ENCODE measurements at places on chromosomes 5 and 9. TPM values are rescaled to one million over a fixed set of nuclear protein-coding genes. Genes with fewer than 3 reads are reported as not detected.

GRCh38 chr9:111945216-111945615 lies 48.6 kb downstream of the UGCG start:
- H3K27me3 ChIP-seq, result no peaks in the 10 kb centered on the region
- H3K4me3 ChIP-seq, result no peak overlapping the region

DNA sequence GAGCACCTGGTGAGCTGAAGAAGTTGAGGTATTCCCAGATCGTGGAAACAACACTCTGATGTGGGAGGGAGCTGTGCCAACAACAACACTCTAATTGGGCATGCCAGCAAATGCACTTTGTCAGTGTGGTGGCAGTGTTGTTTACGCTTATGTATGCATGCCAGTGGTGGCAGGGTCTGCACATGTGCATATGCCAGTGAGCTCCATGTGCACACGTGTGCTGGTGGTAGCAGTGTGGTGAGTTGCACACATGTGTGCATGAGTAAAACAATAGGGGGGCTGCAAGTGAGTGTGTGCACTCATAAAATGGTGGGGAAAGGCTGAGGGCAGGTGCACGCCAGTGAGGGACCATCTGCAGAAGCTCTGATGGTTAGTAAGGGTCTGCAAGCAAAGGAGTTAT lies 134.2 kb downstream of the DMRTA1 start:
- DNase-seq, result no peak
- H3K27me3 ChIP-seq, result no peaks in the 10 kb centered on the region
- H3K27ac ChIP-seq, result no peak overlapping the region

GRCh38 chr5:169808118-169808581 lies 171.1 kb downstream of the DOCK2 start:
- no peak for DNase-seq
- H3K4me3 ChIP-seq, result no peak overlapping the region
- H3K36me3 ChIP-seq, result no peaks in the 10 kb centered on the region
- H3K27me3 ChIP-seq, result peaks cover 2% of the 10 kb centered on the region

Gene SPINK7
- polyA plus RNA-seq, result 0.77 TPM

- no peak for DNase-seq
- H3K4me1 ChIP-seq, result no peaks in the 10 kb centered on the region
- no peak overlapping the region for H3K27ac ChIP-seq
- H3K27me3 ChIP-seq, result no peaks in the 10 kb centered on the region
- no peaks in the 10 kb centered on the region for H3K36me3 ChIP-seq
- no peak overlapping the region for H3K4me3 ChIP-seq
Measured at GRCh38 chr5:107619781-107620180, 51.0 kb downstream of the EFNA5 start.

DNA sequence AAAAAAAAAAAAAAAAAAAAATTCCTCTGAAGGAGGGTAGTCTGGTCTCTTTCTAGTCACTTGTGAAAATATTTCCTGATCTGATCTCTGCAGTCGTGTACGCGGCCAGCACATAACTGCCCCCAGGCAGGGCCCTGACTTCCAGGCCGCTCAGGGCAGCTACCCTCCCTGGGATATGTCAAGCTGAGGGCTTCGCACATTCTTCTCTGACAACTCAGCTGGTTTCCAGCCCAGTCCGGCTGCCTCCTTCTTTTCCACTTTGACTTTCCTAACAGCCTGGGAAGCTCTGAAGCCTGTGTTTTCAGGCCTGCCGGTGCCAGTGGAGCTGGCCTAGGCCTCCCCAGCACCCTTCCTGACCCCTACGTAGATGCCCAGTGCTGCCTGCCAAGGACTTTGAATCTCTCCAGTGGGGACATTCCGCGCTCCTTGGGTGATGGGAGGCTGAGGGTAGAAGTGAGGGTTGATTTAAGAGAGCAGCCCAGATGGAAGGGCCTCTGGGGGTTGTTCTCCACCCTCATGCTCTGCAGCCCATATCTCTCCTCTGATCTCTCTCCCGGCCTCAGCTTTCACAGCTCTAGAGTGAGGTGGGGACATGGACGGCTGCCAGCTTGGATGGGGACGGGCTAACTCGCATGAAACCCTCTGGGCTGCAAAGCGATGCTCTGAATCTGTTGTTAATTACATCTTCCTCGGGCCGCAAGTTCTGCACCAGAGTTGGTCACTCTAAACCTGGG lies 20.7 kb downstream of the COL5A1 start:
- peaks cover 21% of the 10 kb centered on the region for H3K4me1 ChIP-seq
- DNase-seq, result no peak
- H3K27me3 ChIP-seq, result no peaks in the 10 kb centered on the region

Gene PHF24
- polyA plus RNA-seq, result 46.0 TPM

GRCh38 chr9:99634186-99634585 lies 187.5 kb upstream of the NR4A3 start:
- H3K4me3 ChIP-seq, result no peak overlapping the region
- H3K27ac ChIP-seq, result no peak overlapping the region
- no peaks in the 10 kb centered on the region for H3K27me3 ChIP-seq
- no peaks in the 10 kb centered on the region for H3K4me1 ChIP-seq

- no peak for DNase-seq
- H3K27ac ChIP-seq, result no peak overlapping the region
- H3K27me3 ChIP-seq, result no peaks in the 10 kb centered on the region
- no peaks in the 10 kb centered on the region for H3K4me1 ChIP-seq
- H3K36me3 ChIP-seq, result no peaks in the 10 kb centered on the region
Measured at GRCh38 chr5:180977852-180978251, 10.8 kb upstream of the BTNL3 start.

GRCh38 chr9:76913467-76913866 lies 7.6 kb upstream of the PRUNE2 start:
- no peak for DNase-seq
- H3K4me3 ChIP-seq, result no peak overlapping the region
- H3K27ac ChIP-seq, result no peak overlapping the region
- no peaks in the 10 kb centered on the region for H3K36me3 ChIP-seq
- H3K4me1 ChIP-seq, result no peaks in the 10 kb centered on the region

- peaks cover 18% of the 10 kb centered on the region for H3K4me1 ChIP-seq
- H3K4me3 ChIP-seq, result no peak overlapping the region
- no peaks in the 10 kb centered on the region for H3K36me3 ChIP-seq
- H3K27ac ChIP-seq, result no peak overlapping the region
- DNase-seq, result no peak
Measured at GRCh38 chr5:122073864-122074263, 4.2 kb downstream of the LOX start.

- H3K4me3 ChIP-seq, result no peak overlapping the region
- peak; percentile 27 for DNase-seq
- H3K4me1 ChIP-seq, result peaks cover 16% of the 10 kb centered on the region
- no peaks in the 10 kb centered on the region for H3K27me3 ChIP-seq
- H3K27ac ChIP-seq, result no peak overlapping the region
- no peaks in the 10 kb centered on the region for H3K36me3 ChIP-seq
Measured at GRCh38 chr9:2023042-2023441, 7.9 kb downstream of the SMARCA2 start.

- no peaks in the 10 kb centered on the region for H3K27me3 ChIP-seq
- DNase-seq, result no peak
- H3K4me1 ChIP-seq, result peaks cover 75% of the 10 kb centered on the region
- H3K27ac ChIP-seq, result no peak overlapping the region
- H3K36me3 ChIP-seq, result peaks cover 37% of the 10 kb centered on the region
Measured at GRCh38 chr9:130191068-130191748, 19.0 kb downstream of the NCS1 start.

DNA sequence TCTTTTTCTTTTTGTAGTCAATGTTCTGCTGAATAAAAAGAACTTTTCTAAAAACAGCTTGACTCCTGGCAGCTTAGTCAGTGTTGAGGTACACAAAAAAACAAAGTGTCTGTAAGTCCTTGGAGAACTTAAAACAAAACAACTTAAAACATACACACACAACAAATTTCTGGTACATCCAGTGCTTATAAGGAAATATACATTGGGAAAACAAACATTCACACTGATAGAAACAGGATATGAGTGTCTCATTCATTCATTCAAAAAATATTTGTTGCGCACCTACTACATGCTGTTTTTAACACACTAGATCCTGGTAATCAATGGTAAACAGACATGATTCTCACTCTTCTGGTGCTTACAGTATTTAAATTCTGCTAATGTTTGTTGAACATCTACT lies 27.4 kb upstream of the MEGF9 start:
- H3K36me3 ChIP-seq, result no peaks in the 10 kb centered on the region
- H3K27me3 ChIP-seq, result no peaks in the 10 kb centered on the region
- no peak overlapping the region for H3K27ac ChIP-seq

Gene RMRP
- not detected for polyA plus RNA-seq

- peaks cover 6% of the 10 kb centered on the region for H3K4me1 ChIP-seq
- no peak for DNase-seq
- H3K27ac ChIP-seq, result no peak overlapping the region
- H3K36me3 ChIP-seq, result no peaks in the 10 kb centered on the region
- no peaks in the 10 kb centered on the region for H3K27me3 ChIP-seq
- H3K4me3 ChIP-seq, result no peak overlapping the region
Measured at GRCh38 chr9:125992557-125992956, 245.4 kb downstream of the PBX3 start.

GRCh38 chr5:91591076-91591475 lies 208.0 kb upstream of the ARRDC3 start:
- H3K4me3 ChIP-seq, result no peak overlapping the region
- no peak for DNase-seq
- H3K27ac ChIP-seq, result no peak overlapping the region
- H3K27me3 ChIP-seq, result no peaks in the 10 kb centered on the region

DNA sequence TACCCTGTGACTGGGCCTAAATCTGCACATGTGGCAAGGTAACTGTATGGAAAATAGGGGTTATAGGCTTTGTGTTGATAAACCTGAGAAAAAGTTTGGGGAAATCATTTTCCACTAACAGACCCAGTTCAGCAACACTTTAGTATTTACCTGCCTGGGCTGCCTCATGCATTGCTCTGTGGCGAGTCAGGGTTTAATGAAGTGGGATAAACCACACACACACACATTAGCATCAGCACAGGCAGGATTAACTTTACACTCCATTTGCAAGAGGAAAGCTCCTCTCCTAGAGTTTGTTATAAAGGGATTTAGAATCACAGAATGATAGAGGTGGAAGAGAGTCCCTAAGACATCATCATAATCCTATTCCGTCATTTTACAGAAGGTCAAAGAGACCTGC lies 20.0 kb upstream of the ZCCHC7 start:
- H3K4me3 ChIP-seq, result no peak overlapping the region
- H3K27me3 ChIP-seq, result no peaks in the 10 kb centered on the region
- no peaks in the 10 kb centered on the region for H3K4me1 ChIP-seq
- H3K27ac ChIP-seq, result no peak overlapping the region
- no peaks in the 10 kb centered on the region for H3K36me3 ChIP-seq

Gene NPR2
- polyA plus RNA-seq, result 36.9 TPM

Gene TRIP13
- 10.4 TPM for polyA plus RNA-seq

- H3K4me3 ChIP-seq, result no peak overlapping the region
- no peaks in the 10 kb centered on the region for H3K27me3 ChIP-seq
- no peak for DNase-seq
Measured at GRCh38 chr5:140569197-140569596, 4.6 kb downstream of the SLC35A4 start.

DNA sequence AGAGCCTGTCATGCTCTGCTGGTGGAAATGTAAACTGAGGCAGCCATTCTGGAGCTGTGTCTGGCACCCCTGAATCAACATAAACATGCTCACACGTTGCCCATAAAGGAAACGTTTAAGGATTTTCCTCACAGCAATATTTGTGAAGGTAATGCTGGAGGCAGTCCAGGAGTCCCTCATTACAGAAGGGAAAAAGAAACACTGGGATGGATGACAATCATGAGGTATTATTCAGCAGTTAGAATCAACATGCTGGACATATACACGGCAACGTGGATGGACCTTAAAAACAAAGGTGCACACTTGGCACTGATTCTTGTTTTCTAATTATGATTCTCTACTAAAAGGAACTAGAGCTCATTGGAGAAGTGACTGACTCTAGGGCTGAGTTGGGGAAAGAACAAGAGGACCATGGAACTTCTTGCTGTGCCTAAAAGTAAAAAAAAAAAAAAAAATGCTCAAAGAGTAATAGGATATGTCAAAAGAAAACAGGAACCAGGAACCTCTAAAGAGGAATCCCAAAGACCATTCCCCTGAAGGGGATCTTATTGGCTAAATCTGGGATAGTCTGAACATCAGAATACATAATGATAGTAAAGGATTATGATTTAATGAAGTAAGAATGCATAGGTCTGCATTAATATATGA lies 18.6 kb downstream of the B4GALT1 start:
- no peak overlapping the region for H3K27ac ChIP-seq
- H3K4me1 ChIP-seq, result peaks cover 3% of the 10 kb centered on the region
- H3K27me3 ChIP-seq, result no peaks in the 10 kb centered on the region

GRCh38 chr9:129310666-129311350 lies 132.7 kb upstream of the IER5L start:
- no peak overlapping the region for H3K4me3 ChIP-seq
- no peak overlapping the region for H3K27ac ChIP-seq
- peaks cover 5% of the 10 kb centered on the region for H3K4me1 ChIP-seq

DNA sequence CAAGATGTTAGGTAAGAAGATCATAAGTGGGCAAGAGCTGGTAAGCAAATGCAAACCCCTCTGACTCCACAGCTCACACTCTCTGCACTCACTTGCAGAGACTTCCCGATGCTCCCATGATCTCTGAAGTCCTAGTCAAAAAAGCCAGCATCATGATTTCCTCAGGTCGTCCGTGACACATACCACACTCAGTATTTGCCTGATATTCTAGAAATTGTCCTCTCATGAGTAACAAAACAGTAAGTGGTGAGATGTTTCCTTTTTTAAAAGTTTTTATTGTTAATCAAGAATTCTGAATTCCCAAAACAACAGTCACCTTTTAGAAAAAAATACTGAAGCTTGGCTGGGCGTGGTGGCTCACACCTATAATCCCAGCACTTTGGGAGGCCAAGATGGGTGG lies 194.6 kb downstream of the DENND1A start:
- no peaks in the 10 kb centered on the region for H3K4me1 ChIP-seq
- H3K27me3 ChIP-seq, result no peaks in the 10 kb centered on the region
- no peak overlapping the region for H3K4me3 ChIP-seq
- no peak overlapping the region for H3K27ac ChIP-seq
- H3K36me3 ChIP-seq, result no peaks in the 10 kb centered on the region
- DNase-seq, result no peak

GRCh38 chr5:111615054-111615453 lies 102.7 kb upstream of the STARD4 start:
- no peak overlapping the region for H3K4me3 ChIP-seq
- H3K4me1 ChIP-seq, result no peaks in the 10 kb centered on the region
- no peaks in the 10 kb centered on the region for H3K27me3 ChIP-seq
- no peak for DNase-seq

Gene TPPP
- 64.0 TPM for polyA plus RNA-seq

GRCh38 chr9:7671847-7672246 lies 127.7 kb downstream of the DMAC1 start:
- no peak overlapping the region for H3K27ac ChIP-seq
- H3K36me3 ChIP-seq, result no peaks in the 10 kb centered on the region
- no peak for DNase-seq
- no peaks in the 10 kb centered on the region for H3K27me3 ChIP-seq
- H3K4me1 ChIP-seq, result no peaks in the 10 kb centered on the region
